ENCODE measurements at places on chromosomes 2 and 18.

GRCh38 chr18:47490882-47491281 is 239.4 kb upstream of the SKOR2 start:
- DNase-seq, result no peak

- DNase-seq, result no peak
These were observed 64.0 kb upstream of the ZNF516 start for GRCh38 chr18:76558881-76559667.

DNA sequence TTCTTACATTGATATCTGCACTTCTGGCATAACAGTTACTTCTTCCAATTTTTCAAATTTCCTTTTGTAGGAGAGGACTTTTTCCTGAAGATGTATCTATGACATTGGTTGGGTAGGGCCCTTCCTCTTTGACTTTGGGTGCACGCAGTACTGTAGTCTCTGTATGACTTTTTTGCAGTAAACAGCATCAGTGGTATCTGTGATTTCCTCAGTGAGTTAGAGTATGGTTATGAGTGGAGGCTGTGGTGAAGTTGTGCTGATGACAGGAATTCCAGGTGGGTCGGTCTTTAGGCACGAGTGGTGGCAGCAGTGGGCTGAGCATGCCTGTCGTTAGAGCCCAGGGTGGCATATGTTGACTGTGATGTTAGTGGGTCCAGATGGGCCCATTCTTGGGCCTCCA is 17.6 kb downstream of the ACVR1C start:
- DNase-seq, result no peak

DNA sequence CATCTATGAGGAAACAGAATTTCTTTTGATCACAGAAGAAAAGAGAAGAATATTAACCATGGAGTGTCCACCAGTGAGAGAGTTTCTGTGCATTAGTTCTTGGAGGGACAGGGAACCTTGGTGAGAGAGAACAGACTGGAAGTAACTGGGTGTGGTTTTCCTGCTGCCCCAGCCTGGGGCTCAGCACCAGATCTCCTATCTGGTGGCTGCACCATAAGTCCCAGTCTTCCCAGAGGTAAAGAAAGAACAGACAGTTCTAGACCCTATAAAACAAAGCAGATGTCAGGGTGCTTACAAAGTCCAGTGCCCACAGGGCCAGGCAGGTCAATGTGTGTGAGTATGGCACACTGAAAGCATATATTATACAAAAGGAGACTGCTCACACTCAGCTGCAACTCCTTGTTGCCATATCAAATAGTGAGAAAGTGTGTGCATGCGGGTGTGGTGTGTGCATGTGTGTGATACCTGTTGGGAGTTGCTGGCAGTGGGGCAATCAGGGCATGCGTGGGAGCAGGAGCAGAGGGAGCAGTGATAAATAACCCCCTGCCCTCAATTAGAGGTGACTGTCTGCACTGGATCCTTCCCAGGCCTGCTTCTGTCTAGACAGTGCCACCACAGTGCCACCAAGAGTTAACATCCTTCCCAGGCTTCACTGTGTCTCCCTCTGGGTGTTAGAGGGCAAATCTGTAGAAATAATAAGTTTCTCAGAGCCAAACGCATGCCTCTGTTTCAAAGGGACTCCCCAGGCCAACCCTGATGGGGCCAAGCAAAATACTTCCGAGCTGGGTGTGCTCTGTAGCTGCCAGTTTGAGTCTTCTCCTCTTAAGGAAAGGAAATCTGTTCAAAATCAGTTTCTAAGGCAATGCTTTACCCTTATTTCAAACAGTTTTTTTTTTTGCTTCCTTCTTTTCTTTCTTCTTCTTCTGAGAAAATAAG is 45.7 kb downstream of the RDH14 start:
- DNase-seq, result no peak

DNA sequence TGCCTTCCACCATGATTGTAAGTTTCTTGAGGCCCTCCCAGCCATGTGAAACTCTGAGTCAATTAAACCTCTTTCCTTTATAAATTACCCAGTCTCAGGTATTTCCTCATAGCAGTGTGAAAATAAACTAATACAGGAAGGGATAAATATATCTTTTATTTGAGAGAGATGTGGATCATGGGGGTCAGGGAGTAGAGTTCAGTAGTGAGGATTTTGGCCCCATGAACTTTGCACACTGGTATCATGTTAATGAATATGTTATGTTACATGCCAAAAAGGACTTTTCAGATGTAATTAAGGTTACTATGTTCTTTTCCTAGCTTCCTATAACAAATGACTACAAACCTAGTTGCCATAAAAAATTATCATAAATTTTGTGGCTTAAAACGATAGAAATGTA is 1393.7 kb downstream of the DSC3 start:
- DNase-seq, result no peak

- no peak for DNase-seq
These were observed 29.4 kb downstream of the LIPG start for GRCh38 chr18:49591271-49591670.

DNA sequence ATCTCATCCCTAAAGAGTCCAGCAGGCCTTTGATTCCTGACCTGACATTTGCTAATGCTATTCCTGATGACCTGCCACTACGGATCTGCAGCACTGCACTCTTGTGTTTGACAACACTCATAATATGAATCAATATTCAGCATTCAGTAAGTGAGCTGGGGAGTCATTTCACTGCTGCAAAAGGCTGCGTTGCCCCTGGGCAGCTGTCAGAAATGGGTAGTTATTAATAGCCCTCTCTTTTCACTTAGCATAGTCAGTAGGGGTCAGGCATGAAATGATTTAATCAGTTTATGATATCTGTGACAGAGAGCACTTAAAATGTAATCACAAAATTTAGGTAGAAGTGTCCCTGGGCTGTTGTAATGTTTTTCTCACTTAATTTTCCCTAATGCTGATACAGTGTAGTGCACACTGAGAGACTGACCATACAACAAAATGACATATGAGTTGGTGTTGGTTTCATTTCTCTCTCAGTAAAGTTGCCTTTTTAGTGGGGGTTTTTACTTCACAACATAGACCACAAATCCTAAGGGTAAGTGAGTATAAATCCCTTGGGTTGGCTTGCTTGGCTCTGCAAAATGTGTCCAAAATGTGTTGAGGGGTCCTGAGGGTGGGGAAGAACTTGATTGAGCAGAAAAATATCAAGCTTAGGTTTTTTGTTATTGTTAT is 184.8 kb downstream of the CAMKMT start:
- no peak for DNase-seq

Data from bone marrow (tissue), 2 donors.